ENCODE measurements at places on chromosomes 7 and 10.

DNA sequence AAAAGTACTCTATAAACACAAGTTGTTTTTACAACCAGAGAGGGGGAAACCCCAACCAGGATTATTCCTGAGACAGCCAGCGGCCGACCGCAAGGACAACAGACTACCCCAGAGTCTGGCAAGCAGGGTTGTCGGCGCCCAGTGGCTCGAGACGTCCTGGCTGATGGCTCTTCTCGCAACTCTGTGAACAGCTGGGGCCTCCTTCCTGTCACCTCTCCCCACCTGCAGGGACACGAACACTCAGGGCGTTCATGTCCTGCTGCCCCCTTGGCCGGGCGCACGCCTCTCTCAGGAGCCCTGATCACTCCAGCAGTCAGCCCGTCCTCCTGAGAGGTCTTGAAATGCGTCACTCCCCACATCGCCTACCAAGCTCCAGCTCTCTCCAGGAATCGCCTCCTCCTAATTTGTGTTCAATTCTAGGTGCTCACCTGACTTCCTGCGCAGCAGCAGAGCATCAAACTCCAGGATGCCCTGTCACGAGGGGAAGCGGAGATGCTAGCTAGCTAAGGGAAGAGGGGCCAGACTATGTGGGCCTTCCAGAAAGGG, 66.4 kb upstream of the TNRC18 start:
- no peak for DNase-seq

- no peak for DNase-seq
Measured at GRCh38 chr10:127012071-127012768, 107.0 kb downstream of the DOCK1 start.

DNA sequence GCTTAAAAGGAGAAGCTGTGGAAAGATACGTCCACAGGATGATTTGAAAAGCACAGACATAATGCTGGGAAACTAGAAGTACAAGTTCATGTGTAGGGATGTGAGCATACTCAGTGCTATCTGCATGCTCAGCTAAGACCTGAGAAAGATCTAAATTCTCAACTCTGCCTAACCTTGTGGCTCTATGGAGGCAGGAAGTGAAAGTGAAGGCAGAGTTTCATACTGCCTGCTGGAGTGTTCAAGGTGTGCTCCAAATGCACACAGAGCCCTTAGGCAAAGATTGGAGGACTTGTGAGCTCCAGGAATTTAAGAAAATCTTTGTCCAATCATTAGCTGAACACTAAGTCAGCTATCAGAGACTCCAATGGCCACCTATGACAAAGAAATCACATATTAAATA, 190.9 kb downstream of the RNLS start:
- DNase-seq = no peak

DNA sequence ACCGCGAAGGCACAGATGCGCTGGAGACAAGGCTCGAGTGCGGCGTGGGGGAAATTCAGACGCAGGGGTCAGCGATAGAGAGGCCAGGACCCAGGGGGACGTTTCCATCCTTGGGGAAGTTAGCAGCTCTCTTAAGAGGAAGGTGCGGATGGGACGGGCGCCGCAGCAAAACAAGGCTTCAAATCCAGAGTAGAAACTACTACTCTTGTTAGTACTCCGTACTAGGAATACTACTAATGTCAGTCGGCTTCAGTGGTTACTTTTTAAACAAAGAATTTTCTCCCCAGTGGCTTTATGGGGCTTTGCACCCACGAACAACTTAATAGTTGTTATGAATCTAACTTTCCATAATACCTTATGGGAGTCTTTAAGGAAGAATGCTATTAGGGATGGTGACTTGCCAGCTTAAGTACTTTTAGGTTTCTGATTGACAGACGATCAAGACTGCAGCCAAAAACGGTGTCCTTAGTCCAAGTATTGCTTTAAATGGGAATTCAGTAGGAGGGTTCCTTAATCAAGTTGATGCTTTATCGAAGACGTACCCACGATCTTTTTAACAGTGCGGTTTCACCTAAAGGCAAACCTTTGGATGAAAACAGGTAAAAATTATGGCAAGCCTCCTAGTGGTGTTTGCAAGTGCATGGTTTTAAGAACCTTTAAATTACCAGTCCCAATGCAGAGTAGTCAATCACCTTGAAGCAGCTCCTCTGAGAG, 812 bp upstream of the IDE start:
- no peak for DNase-seq

DNA sequence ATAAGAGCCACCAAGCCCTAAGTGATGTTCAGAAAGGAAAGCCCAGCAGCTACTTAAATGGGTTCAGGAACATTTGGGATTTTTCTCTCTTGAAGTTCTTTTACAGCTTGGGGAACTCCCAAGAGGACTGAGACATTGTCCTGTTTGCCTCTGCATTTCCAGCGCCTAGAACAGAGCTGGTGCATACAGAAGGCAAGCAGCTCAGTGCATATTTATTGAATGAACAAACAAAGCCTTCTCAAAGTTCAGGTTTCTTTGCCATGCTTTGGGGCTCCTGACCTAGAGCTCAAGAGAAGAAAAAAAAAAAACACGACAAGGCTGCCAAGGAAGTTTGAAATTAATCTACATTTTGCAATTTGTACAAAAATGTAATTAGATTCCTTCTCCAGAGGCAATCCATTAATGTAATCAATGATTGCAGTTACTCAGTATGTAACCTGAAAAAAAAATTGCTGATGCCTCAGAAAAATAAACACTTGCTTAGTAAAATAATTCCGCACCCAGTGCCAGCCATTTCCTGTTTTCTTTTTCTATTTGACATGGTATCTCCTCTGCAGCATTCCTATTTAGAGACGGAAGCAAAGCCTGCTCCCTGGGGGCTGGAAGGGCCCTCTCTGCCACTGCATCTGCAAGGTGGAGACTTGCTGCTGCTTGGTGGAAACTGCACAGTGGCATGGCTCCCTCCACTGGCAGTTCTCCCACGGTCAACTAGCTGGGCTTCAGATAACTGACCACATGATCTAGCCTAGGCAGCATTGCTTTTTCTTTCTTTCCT, 157.3 kb downstream of the TMEM178B start:
- no peak for DNase-seq

DNA sequence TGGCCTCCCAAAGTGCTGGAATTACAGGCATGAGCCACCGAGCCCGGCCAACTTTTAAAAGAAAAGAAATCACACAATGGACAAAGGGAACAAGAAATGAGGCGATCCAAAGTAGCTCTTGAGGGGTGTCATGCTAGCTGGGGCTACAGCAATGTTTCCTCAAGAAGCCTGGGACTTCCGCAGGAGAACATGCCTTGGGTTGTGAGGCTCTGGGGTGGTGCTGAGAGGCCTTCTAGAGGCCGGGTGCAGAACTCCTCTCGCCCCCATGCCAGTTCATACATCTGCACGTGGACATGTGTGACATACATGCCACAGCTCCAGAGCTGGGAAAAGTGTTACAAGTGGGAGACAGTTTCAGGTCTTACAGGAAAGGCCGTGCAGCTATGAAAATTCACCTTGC, 238.2 kb downstream of the SKAP2 start:
- no peak for DNase-seq

DNA sequence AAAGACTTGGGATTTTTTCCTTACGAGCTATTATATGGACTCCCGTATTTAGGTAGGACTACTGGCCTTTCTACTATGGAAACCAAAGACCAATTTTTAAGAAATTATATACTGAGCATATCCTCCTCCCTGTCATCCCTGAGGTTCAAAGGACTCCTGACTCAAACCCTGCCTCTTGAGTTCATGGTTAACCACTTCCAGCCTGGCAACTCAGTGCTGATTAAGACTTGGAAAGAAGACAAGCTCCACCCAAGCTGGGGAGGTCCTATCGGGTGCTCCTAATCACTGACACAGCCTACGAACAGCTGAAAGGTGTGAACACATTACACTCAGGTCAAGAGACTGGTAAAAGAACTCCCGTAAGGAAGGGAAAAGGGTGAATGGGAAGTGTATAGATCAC, 66.8 kb downstream of the LYZL2 start:
- DNase-seq = no peak

GRCh38 chr10:70552586-70552985, 50.0 kb downstream of the PRF1 start:
- no peak for DNase-seq

DNA sequence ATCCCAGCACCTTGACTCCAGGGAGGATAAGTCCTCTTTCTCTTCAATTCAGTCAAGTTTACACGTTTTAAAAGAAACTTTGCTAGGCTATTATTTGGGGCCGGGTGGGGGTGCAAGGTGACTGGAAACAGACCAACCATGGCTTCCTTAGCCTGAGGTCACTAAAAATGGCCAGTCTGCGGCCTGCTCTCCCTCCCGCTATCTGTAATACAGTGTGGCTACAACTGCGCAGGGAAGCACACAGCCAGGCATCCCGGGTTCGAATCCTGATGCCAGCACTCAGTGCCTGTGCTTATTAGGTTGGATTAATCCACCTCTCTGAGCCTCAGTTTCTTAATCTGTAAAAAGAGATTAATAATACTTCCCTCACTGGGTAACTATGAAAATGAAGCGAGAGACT, 19.5 kb downstream of the ATP6V1F start:
- no peak for DNase-seq

DNA sequence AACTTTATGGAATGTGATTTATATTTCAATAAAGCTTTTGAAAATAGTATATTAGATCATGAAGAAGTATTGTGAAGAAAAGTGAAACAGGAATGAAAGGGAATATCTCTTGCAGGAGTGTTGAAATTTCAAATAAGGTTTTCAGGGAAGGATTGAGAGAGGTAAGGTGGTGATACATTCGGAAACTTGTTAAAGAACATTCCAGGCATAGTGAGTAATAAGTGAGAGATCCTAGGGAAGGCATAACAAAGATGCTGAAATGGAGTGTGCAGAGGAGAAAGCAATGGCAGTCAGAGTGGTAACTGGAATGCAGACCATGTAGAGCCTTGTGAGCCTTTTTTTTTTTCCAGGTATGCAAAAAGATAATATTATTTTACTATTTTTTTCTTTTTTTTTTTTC, 4.1 kb downstream of the OR9A4 start:
- peak; percentile 28 for DNase-seq

DNA sequence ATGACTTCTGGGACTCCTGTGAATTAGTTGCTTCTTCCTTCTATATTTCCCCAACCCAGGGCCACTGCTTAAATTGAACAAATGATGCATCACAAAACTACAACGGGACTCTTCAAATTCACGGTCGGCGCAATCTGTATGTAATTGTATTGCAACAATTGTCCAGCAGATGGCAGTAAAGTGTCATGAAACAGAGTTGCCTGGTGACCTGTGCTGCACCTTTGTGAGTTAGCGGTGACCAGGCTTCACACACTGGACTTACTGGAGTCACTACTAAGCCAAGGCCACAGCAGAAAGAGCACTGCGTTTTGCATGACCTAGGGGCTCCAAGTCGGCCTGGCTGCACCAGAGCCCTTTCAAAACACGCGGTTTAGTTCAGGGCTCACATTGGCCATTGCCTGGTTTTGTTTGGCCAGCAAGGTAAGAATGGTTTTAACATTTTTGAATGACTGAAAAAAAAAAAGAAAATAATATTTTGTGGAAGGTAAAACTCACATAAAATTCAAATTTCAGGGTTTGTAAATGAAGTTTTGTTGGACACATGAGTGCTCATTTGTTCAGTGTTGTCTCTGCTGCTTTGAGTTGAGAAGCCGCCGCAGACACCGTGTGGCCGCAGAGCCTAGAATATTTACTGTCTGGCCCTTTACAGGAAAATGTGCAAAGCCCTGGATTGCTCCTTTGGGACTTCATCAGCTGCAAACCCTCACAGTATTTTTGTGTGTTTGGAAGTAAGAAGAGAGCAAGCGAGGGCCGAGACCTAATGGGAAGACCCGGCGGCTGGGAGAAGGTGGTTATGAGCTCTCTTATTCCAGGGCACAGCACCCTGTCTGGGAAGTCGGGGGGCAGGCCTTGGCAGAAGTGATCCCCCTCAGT, 23.2 kb upstream of the ZNF32 start:
- DNase-seq = peak; percentile 45

GRCh38 chr10:104777086-104777799, 136.2 kb downstream of the SORCS3 start:
- no peak for DNase-seq

DNA sequence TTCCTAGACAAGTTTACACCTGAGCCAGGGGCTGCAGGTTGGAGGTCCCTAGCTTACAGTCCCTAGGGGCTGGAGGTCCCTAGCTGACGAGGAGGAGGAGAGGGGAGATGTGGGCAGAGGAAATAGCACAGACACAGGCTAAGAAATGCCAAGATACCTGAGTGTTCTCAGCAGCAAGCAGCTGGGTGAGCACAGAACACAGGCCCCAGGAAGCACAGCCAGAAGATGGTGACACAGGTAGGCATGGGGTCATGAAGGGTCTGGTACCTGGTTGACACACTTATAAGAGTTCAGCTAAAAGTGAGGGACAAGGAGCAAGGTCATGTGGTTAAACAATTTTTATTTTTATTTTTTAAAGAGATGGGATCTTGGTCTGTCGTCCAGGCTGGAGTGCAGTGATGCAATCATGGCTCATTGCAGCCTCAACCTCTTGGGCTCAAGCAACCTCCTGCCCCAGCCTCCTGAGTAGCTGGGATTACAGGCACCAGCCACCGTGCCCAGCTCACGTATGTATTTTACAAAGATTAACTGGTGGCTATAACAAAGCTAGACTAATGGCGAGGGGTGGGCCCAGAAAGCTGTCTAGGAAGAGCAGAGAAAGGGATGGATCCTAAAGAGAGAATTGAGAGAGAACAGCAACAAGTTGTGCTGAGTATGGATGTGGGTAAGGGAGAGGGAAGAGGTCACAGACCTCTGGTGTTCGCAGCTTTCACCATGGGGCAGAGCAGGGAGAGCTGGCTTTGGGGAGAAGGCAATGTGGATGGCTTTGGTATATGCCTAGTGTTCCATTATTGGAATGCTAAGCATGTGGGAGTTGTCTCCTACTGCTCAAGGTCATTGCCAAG, 140.3 kb upstream of the KLF14 start:
- DNase-seq = no peak

- no peak for DNase-seq
Measured at GRCh38 chr10:79393924-79394610, 46.8 kb downstream of the PPIF start.

- no peak for DNase-seq
Measured at GRCh38 chr7:74627661-74628411, 29.7 kb upstream of the GTF2I start.

GRCh38 chr7:23105086-23105643, 420 bp upstream of the KLHL7 start:
- DNase-seq = no peak

DNA sequence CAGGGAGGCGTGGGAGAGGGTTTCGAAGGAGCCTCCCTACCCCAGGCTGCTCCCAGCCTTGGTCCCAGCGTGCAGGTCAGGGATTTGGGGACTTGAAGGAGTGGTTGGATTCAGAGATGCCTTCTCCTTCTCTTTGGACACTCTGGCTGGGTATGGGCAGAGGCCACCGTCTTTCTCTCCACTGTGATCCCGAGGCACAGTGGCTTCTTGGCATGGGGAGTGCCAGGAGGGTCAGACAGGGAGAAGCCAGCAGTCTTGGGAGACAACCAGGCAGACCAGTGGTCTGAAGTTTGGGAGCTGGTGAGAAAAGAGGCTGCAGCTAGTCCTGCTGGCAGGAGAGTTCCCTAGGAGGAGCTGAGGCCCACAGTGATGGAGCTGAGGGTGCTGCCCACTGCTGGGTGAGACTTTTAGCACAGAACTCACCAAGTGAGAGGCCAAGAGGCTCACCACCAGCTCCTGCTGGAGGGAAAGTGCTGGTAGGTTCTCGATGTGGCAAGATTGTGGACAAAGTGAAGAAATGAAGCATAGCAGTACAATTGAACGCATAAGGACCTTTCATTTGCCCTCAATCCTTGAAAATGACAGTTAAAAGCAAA, 35.2 kb upstream of the WDFY4 start:
- DNase-seq = no peak
